ENCODE measurements at places on chromosomes 12 and 14. TPM values are rescaled to one million over a fixed set of nuclear protein-coding genes. Genes with fewer than 3 reads are reported as not detected.

Gene SLC25A47
- total RNA-seq: not detected

Gene TEP1
- total RNA-seq: 66.7 TPM

Gene OLR1
- not detected for total RNA-seq

Gene RPL10L
- not detected for total RNA-seq

Gene OASL
- total RNA-seq: 7.2 TPM

Gene CCDC175
- total RNA-seq: not detected

Gene FOXN4
- not detected for total RNA-seq

Gene PAX9
- total RNA-seq: not detected

Gene EML1
- 0.22 TPM for total RNA-seq

Gene KLHDC2
- total RNA-seq: 84.0 TPM

Gene RPGRIP1
- not detected for total RNA-seq

Gene BIN2
- total RNA-seq: 221 TPM

Gene DHRS2
- not detected for total RNA-seq

Measured in CD4-positive, alpha-beta memory T cell (primary cell).